RCC 7860 (cell line): ENCODE measurements at places on chromosomes 6 and 20.

DNA sequence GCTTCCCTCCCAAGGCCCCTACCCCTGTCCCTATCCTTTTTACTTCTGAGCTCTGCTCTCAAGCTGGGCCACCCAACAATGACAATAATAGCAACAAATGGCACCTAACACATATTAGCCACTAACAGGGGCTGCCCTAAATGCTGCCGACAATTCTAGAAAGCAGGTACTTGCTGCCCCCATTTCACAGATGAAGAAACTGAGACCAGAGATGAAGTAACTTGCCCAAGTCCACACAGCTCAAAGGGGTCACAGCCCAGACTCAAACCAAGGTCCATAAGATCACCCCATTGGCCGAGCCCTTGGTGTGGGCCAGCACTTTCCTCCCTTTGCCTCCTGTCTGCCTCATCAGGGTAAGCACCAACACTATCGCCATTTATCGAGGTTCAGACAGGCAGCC is 12.0 kb downstream of the BNIP5 start:
- no peak for DNase-seq

GRCh38 chr6:30740540-30740870 is 2.0 kb downstream of the FLOT1 start:
- no peak for DNase-seq

DNA sequence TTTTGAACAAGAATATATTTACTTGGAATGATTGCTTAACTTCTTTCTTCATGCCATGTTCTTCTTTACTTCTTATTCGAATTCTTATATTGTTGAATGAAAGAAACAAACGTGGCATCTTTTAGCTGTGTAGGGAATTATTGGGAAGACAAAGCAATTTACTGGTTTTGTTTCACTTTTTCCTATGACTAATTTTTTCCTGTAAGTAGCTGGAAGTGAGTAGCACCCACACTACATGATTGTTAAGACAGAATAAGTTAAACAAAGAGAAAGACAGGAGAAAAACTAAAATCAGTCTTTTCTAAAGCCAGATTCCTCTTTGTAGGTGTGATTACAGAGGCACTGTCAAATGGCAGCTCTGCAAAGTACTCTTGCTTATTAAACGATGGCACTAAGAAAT is 593.4 kb downstream of the EYS start:
- DNase-seq = no peak

GRCh38 chr6:55892749-55893357 is 17.5 kb upstream of the BMP5 start:
- no peak for DNase-seq

- peak; percentile 42 for DNase-seq
Observed at GRCh38 chr6:135871296-135871695, 19.8 kb downstream of the PDE7B start.

DNA sequence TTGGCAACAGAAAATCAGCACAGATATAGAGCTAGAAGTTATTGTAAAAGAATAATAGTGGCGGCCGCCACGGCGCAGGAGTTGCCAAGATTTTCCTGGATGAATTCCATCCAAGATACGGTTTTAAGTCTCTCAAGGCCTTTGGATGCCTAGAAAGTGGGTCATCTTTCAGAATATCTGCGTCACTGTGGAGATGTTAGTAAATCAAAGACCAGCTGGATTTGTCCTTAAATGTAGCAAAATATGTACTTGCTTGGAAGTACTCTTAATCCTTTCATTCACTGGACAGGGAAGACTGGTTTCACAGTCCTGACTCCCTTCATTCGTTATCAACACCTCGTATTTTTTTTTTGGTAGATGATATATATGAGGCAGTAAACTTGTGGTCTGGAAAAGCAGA is 83.0 kb downstream of the SLC22A3 start:
- no peak for DNase-seq

DNA sequence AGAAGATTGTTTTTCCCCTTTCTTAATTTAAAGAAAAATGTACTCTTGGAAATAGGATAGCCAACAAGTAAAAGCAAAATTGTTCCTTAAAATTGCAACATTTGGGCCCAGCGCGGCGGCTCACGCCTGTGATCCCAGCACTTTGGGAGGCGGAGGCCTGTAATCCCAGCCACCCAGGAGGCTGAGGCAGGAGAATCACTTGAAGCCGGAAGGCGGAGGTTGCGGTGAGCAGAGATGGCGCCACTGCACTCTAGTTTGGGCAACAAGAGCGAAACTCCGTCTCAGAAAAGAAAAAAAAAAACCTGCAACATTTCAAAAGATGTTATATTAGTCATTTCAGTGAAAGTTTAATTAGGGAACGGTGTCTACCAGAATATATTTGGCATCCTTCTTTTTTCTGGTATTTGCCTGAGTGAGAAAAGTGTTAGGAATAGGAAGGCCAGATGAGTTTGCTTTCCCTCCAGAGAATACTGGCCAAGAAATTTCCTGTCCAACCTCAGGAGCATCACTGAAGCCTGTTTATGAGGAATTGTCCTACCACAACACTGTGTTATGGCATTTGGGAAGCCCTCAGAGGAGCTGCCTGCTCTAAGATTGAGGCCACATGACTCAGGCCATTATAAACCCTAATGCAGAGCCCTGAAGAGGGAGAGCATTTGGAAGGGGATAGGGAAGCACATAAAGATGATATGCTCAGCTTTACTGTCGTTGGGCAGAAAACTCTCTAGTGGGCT is 1.2 kb upstream of the GJA1 start:
- no peak for DNase-seq

DNA sequence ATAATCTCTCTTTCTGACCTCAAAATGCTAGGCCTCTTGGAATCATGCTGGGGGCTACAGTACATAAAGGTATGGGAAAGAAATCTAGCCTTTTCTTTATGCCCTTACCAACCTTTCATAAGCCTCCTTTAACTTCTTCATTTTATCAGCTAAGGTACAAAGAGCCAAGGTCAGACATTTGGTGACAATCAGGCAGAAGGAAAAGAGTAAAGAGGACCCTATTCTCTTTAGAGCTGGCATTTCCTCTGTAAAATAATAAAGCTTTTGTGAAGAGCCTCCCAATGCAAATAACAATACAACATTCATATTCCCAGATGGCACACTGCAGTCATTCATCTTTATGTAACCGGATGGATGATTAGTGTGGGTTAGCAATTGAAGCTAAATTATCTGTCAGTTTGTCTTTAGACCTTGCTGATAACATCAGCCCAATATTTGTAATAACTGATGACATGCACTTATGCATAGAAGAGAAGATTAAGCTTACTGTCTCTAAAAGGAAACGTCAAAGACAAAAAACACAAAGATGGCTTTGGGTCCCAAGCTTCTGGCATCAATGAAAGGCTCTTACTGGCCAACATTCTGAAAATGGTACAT is 163.1 kb downstream of the IBTK start:
- DNase-seq = no peak

GRCh38 chr6:64428186-64428585 is 792.6 kb downstream of the PHF3 start:
- no peak for DNase-seq

GRCh38 chr20:8867038-8867740 is 201.7 kb upstream of the PLCB4 start:
- DNase-seq = no peak

DNA sequence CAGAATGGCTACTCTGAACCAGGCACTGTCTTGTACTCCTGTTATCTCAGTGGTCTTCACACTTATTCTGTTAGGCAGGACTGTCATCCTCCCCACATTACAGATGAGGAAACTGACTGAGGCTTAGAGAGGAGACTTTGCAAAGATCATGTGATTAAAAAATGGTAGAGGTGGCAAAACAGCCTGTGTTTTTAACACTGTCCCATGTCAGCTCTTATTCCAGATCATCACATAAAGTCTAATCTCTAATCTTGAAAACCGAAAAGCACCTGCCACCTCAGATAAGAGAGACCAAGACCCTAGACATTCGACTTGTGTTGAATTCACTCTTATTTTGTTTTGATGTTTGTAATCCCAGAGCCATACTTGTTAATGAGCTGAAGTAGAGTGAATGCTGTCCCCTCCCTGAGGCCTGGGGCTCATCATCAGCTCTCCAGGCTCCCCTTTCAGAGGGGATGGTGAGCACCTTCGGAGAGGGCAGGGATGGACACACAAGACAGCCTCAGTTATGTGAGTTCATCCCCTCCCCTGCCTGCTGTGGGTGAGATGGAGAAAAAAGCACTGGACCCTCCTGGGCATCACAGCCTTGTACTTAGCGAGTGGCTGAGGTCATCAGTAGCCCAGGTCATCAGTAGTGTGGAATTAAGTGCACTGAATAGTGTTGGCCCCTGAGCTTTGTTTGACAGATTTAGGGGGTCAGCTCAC is 30.6 kb downstream of the MTHFD1L start:
- DNase-seq = no peak

- DNase-seq = no peak
Observed at GRCh38 chr20:13464702-13465101, 174.0 kb downstream of the TASP1 start.

DNA sequence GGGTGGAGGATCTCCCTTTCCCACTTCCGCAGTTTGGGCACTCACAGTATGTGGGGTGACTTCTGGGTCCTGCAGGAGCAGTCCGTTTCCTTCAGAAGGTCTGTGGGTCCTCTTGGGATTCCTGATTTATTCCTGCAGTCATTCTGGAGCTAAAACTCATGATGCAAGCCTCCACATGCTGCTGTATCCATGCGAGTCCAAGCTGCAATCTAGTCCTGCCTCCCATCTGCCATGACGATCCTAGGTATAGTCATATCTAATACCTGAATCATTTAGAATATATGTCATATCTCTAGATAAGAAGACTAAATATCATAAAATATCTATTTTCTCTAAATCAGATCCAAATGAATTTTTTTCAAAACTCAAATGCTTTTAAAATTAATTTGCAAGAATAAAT is 103.4 kb upstream of the AHI1 start:
- DNase-seq = no peak

- DNase-seq = peak; percentile 47
Observed at GRCh38 chr6:14068133-14068532, 49.4 kb upstream of the CD83 start.

DNA sequence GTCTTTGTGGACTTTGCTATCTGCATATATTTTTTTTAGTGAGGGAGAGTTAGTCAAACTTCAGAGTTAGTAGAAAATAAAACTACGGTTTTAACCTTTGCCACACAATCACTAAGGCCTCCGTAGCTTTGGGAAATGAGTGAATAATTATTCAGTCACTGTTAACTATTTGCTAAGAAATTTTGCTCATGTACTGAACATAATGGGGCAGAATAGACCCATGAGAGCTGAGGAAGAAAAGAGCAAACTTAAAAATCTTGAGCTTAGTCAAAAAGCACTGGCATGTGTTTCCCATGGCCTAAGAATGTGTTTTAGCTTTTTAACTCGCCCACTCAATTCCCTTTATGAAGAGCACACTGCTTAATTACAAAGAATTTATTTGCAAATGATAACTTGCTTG is 60.4 kb upstream of the SUPT3H start:
- DNase-seq = no peak

DNA sequence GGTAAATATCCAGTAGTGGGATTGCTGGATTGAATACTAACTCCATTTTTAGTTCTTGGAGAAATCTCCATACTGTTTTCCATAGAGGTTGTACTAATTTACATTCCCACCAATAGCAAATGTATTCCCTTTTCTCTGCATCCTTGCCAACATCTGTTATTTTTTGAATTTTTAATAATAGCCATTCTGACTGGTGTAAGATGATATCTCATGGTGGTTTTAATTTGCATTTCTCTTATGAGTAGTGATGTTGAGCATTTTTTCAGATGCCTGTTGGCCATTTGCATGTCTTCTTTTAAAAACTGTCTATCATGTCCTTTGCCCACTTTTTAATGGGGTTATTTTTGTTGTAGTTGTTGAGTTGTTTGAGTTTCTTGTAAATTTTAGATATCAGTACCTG is 253.2 kb downstream of the HAO1 start:
- DNase-seq = no peak

- DNase-seq = no peak
Observed at GRCh38 chr6:9628819-9629218, 786.1 kb downstream of the TFAP2A start.

DNA sequence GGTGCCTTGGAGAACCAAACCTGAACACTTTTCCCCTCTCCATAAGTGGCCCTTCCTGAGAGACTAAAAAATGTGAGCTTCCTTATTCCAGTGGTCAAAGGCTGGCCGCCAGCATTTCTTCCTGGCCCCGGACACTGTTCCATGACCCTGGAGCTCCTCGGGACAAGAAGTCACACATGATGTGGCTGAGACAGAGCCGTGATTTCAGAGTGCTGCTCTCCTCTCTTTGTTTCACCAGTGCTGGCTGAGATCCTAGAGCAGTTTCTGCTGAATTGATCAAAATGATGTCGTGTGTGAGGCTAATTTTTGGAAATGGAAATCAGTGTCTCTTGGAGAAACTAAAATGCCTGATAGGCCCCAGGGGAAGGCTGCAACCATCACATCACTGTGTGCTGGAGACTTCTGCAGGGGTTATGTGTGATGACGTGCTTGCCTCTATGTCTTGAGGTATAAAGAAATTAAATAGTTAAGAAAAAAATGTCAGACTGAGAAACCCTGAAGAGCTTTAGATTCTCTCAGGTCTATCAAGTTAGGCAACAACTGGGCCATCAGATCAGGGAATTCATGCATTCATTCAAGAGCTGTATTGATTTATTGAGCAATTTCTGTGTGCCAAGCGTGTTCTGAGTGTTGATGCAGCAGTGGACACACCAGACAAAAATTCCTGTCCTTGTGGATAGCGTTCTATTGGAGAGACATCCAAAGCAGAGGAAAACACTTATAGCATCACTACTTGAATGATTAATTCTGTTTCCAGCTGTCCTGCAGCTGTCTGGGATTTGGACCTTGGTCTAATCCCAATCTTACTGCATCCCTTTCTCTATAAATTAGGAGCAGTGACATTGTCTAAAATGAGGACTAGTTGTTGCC is 72.7 kb upstream of the CCN6 start:
- no peak for DNase-seq
